ENCODE measurements at places on chromosomes 5 and 9.

DNA sequence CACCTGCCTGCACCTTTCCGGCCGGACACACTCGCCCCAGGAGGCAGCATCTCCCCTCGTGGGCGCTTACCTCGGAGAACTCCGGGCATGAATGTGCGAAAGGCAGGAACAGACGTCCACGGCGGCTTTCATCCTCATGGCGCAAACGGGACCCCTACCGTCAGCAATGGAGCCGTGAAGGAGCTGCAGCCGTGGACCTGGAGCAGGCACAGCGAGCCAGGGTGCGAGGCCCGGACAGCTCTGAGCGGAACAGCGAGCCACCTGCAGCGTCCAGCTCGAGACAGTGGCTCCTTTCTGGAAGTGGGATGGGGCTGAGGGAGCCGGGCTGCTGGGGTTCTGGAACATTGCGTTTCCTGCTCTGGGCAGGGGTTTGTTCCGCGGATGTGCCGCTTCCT, 7.8 kb upstream of the SLC6A19 start:
- DNase-seq: no peak

DNA sequence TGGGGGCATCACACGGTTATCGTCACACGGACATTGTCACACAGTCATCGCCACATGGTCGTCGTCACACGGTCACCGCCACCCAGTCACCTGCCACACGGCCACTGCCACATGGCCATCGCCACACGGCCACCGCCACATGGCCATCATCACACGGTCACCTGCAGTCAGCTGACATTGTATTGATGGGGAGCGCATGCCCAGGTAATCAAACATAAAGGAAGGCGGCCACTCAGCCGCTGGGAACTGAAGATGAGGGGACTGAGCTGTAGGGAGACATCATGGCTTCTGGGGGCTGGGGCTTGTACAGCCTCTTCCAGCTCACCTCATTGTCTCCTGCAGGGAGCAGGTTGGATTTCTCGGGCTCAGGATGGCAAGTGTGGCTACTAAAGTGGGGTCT, 49.2 kb downstream of the MRPL36 start:
- DNase-seq: no peak

DNA sequence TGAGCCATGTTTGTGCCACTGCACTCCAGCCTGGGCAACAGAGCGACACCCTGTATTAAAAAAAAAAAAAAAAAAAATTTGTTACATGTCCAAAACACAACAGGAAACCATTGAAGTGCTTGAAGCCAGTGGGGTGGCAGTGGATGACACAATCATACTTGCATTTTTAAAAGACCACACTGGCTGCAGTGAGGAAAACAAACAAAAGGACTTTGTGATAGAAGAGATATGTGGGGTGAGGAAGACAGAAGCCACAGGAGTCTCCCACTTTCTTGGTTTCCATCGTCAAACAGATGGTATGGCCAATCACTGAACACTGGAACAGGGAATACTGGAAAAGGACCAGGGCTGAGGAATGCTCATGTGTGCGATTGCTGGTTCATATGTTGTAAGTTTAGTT, 20.9 kb upstream of the COMMD10 start:
- DNase-seq: no peak

DNA sequence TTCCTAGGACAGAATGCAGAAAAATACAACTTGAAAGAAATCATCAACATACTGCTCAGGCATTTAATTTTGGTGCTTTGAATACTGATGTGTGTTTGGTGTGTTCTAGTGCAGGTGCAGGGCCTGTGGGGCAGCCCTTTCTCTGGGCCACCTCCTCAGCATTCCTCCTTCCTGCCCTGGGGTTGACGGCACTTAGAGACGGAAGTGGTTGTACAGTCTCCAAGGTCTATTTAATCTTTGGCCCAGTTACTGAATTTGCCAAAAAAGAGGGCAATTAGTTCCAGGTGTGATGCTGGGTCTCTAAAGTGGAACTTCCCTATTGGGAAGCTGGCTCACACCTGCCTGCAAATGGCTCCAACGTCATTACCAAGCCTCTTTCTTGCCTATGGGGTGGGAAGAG, 269.0 kb downstream of the SH3GL2 start:
- no peak for DNase-seq

DNA sequence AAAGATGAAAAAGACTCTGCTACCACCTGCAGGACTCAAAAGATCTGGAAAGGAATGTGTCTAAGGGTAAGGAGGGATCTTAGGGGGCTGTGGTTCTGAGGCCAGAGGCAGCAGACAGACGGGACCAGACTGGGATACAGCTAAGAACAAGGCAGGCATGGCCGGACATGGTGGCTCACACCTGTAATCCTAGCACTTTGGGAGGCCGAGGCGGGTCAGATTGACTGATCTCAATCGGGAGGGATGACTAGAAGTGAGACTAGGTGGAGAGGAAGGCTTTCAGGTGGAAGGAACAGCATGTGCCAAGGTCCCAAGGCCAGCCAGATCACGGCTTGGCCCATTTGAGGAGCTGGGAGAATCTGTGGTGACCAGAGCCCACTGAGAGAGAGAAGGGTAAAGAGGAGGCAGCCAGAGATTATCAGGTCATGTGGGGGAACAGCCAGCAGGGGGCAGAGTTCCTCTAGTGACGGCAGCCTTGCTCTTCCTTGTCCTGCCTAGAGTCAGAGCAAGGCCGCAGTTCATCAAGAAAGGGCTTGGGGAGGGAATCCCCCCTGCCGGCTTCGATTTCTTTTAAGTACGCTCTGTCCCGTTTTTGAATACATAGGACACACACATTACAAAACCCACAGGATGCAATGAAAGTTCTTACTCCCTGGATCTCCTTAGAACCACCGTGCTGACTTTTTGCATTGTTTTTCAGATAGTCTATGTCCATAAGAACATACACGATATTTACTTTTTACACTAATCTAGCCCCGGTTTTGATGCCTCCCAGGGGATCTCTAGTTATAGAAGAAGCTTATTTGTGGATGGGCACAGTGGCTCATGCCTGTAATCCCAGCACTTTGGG, 2.6 kb upstream of the OLFML2A start:
- DNase-seq: peak; percentile 76

DNA sequence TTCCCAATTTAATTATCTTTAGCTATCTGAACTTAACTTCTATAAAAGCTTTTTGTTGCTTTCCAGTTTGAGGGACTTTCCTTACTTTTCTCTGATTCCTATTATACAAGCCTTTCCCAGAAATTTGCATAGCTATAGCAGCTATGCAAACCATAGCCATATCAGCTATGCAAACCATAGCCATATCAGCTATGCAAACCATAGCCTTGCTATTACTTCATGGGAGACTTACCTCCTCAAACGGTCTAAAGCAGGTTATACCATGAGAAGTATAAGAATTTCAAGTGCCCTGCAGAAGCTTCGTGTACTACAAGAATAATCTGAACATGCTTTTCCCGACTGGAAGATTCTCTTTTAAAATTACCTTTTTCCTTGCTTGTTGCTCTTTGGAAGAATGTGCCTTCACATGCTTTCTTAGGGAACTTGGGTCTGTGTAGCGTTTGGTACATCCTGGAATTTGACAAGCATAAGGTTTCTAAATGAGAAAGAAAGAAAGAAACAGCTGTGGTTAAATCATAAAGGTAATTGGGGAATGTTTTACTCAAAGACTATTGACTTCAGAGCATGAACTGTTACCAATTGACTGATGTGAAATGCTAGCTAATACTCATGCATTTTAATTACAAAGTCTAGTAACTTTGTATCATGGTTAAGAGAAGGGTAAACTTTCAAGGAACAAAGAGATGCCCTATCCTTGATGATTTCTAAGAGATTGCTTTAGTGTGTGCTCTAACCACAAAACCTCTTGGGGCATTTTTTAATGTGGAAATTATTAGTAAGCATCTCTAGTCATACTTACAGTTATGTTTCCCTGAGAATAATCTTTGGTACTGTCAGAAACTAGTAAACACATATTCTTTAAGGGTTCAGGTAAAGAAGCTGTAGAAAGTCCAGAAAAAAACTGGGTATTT, 367.6 kb downstream of the GLIS3 start:
- peak; percentile 76 for DNase-seq

DNA sequence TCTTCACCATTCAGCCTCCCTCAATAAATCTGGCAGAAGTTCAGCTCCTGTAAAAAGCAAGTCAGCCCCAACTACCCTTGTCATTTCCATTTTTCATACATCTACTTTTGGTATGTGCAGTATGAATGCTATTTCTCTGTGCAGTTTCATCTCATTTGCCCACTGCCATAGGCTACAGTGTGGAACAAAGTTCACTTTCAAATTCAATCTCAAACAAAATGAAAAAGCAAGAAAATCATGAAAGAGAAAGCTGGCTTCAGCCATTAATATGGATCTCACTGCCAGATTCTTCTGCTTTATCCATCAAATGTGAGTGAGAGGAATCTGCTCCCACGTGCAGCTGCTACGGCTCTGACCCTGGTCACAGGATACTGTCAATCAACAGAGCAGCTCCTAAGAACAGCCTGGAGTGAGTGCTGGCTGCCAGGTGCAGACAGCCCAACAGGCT, 494.2 kb downstream of the ZNF608 start:
- DNase-seq: no peak

- DNase-seq: no peak
Measured at GRCh38 chr5:59645380-59645779, 248.1 kb downstream of the PDE4D start.

DNA sequence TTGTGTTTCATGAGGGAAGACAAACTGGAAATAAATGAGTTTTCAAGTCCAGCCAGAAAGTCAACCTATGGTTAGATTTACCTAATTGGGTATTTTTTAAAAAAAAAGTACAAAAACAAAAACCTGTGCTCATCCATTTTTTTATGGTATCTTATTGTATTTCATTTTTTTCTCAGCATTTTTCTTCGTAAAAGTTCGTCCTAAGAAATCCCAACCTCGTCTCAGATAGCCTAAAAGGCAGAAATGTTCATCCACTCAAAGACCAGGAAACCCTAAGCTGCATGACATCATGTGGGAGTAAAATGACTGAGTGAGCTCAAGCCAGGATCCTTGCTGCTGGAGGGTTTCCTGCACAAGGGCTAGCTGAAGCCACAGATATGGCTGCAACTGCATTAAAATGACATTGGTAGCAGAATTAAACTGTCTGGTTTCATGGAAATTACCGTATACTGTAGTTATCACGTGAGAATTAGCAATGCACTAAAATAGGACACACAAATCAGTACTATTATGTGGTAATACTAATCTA, 70.4 kb downstream of the NFIB start:
- peak; percentile 31 for DNase-seq

DNA sequence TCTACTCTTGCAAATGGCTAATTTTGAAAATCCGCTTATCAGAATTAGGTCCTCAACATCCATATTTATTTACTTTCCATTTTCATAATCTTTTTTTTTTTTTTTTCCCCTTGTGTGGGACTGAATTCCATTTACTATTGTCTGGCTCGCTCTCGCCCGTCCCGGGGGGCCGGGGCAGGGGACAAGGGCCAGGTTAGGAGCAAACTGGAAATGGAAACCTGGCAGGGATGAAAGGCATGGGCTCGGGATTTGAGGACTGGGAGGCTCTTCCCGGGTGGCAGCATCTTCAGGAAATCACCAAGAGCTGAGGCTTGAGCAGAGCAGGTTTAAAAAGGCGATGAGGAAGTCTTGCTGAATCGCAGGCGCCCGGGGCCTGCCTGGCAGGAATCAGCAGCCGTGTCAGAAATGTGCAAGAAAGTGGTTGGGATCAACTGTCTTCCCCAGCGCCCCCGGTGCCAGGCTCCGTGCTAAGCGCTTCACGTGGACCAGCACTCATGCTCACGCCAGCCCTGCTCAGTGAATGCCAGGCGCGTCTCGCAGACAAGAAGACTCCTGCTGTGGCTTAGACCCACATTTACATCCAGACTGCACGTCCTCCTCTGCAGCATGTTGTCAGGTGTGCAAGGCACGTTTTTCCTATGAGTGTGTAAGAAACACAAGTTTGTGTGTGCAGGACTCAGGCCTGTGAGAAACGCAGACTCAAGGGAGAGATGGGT, 66.3 kb upstream of the UNC5A start:
- DNase-seq: no peak

DNA sequence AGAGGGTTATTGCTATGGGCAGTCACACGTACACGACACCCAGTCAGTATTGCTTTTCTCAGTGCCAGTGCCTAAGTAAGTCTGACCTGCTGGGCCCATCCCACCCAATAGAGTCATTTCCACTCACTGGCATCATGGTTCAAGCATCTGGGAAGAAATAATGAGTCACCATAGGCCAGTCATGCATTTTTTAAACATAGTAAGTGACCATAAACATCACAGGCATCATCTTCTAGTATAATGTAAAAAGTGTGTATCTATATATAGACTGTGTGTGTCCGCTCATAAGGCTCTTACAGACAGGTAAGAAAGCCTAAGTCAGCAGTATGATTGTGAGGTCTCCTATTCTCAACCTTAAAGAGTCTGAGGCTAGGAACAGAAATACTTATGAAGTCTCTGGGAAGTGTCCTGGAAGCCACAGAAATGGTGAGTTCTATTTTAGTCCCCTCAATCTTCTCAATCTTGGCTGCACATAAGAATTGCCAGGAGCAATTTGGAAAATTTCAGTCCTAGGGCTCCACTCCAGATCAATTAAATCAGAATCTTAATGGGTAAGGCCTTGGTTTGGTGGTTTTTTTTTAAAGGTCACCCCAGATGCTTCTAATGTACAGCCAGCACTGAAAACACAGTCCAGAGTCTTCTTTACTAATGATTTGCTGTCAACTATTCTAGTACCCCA, 65.2 kb downstream of the ZNF366 start:
- peak; percentile 98 for DNase-seq

- DNase-seq: no peak
Measured at GRCh38 chr5:52199833-52200232, 587.9 kb upstream of the ITGA1 start.

GRCh38 chr5:114324282-114324681, 37.6 kb upstream of the KCNN2 start:
- DNase-seq: no peak

- DNase-seq: no peak
Measured at GRCh38 chr5:153504726-153505125, 14.3 kb downstream of the GRIA1 start.

DNA sequence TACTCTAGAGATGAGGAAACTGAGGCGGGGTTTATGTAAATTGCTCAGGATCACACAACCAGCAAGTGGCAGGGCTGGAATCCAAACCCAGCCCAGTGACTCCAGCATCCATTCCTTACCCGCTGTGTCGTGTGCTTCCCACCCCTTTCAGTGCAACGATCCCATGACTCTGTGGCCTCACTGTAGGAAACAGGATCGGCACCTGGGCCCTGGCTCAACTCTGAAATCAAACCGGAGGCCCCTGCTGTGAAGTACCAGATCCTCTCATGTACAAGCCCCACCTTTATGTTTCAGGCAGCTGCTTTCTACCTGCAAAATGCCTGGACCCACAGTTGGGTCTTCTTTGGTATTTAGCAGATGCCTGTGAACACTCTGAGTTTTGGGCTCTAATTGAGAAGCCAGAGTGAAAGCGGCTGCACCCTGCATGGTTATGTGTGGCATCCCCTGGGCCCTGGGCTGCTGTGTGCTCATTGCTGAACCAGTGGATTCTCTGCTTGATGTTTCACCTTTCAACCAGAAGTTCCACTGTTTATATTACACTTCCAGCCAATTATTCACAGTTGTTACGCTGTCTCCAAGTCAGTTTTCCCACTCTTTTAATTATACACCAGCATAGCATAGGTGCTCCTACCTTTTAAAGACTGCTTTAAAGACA, 36.7 kb downstream of the ABLIM3 start:
- DNase-seq: no peak

GRCh38 chr9:89527084-89527483, 29.2 kb upstream of the SEMA4D start:
- DNase-seq: no peak
